ENCODE measurements at places on chromosomes 4 and X. TPM values are rescaled to one million over a fixed set of nuclear protein-coding genes. Genes with fewer than 3 reads are reported as not detected.

DNA sequence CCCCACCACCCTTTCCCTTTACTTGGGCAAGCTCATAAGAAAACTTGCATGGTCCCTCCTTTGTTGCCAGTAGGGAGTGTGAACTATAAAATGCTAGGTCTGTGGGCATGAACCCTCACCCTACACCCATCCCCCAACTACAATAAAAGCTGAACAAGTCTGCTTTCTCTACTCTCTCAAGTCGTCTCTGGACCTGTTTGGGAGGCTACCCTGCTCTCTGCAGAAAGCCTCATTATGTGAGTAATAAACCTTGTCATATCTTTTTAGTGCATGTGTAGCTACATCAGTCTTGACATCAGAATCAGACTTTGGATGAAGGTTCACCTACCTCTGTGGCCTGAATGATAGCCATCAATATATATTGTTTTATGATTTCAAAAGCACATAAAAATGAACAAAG is 155.4 kb upstream of the FAM241A start:
- H3K27me3 ChIP-seq, result peaks cover 2% of the 10 kb centered on the region
- H3K4me1 ChIP-seq, result peaks cover 16% of the 10 kb centered on the region

GRCh38 chr4:2226261-2226660 is 15.7 kb downstream of the HAUS3 start:
- H3K4me1 ChIP-seq, result no peaks in the 10 kb centered on the region
- H3K36me3 ChIP-seq, result no peaks in the 10 kb centered on the region
- no peak overlapping the region for H3K4me3 ChIP-seq
- DNase-seq, result no peak
- H3K27ac ChIP-seq, result no peak overlapping the region
- H3K27me3 ChIP-seq, result no peaks in the 10 kb centered on the region

GRCh38 chr4:83989835-83990234 is 453.9 kb downstream of the GPAT3 start:
- DNase-seq, result no peak
- H3K27me3 ChIP-seq, result peaks cover 4% of the 10 kb centered on the region
- H3K36me3 ChIP-seq, result no peaks in the 10 kb centered on the region
- H3K4me3 ChIP-seq, result no peak overlapping the region

DNA sequence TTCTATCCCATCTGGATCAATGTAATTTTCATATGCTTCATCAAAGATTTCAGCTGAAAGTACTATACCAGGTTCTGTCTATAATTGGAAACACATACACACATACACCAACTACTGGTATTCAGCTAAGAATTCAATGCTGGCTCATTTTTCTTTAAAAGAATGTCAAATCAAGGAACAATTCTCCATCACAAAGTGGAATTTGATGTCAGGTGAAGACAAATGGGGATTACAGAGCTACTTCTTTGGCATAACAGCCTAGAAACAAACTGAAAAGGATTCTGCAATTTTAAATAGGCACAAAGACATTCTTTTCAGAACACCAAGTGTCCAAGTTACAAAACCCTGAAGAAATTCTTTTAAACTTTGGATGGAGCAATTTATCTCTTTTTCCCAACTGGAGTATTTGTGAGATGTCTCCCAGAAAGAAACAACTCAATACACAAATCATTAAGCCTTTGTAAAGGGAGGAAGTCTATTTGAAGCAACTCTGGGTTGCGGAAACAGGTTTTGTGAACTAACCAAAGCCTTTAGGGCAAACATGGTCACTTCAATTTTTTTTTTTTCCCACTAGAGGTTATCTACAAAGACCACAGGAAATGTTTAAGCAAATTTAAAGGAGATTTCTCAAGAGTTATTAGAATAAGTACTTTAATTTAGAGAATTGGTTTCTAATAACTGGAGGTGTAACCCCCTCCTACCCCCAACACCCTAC is 1.9 kb upstream of the FAM9C start:
- H3K36me3 ChIP-seq, result 0 out of 2 replicates have a peak, but pooled peaks cover 5% of the 10 kb centered on the region
- no peak for DNase-seq
- H3K27ac ChIP-seq, result no peak overlapping the region
- H3K4me3 ChIP-seq, result no peak overlapping the region
- H3K27me3 ChIP-seq, result no peaks in the 10 kb centered on the region

DNA sequence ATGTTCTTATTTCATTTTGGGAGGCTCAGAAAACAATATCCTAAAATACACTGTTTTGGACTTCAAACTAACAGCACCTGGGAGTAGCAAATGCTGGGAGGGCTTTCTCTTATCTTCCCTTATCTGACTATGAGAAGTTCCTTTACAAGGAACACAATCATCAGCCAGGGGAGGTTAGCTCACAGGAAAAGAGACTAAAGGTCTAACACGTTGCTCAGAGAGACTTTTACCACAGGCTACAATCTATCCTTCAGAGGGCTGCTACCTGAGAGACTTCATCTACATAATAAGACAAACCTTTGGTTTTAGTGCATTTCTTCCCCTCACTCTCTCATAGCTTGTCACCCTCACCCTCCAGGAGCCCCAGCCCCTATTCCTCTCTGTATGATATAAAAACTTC is 35.8 kb downstream of the MEPE start:
- H3K4me3 ChIP-seq, result no peak overlapping the region
- no peaks in the 10 kb centered on the region for H3K27me3 ChIP-seq
- no peak for DNase-seq
- H3K27ac ChIP-seq, result no peak overlapping the region
- peaks cover 16% of the 10 kb centered on the region for H3K4me1 ChIP-seq
- no peaks in the 10 kb centered on the region for H3K36me3 ChIP-seq

- no peaks in the 10 kb centered on the region for H3K4me1 ChIP-seq
- no peak for DNase-seq
- H3K27me3 ChIP-seq, result no peaks in the 10 kb centered on the region
- no peak overlapping the region for H3K4me3 ChIP-seq
Observed at GRCh38 chr4:53752124-53752523, 160.8 kb upstream of the LNX1 start.

DNA sequence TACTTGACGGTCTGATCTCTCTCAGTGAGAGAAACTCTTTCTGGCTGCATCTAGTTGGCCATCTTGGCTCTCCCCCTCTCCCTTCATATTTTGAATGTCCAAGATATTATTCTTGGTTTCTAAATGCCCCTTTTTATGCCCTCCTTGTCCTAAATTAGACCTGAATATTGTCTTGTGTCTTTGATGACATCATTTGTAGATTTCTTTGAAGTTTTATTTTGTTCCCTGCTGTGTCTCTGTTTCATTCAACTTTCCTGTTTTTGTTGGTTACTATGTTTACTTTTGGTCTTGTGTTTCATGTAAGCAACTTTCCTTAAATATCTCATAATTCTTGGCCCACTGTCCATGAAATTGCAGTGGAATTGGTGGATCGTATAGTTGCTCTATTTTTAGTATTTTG is 46.1 kb upstream of the PASD1 start:
- H3K4me1 ChIP-seq, result no peaks in the 10 kb centered on the region
- no peak overlapping the region for H3K27ac ChIP-seq
- no peak overlapping the region for H3K4me3 ChIP-seq

- no peaks in the 10 kb centered on the region for H3K4me1 ChIP-seq
- no peaks in the 10 kb centered on the region for H3K36me3 ChIP-seq
- DNase-seq, result no peak
- no peak overlapping the region for H3K4me3 ChIP-seq
- H3K27ac ChIP-seq, result no peak overlapping the region
- no peaks in the 10 kb centered on the region for H3K27me3 ChIP-seq
Observed at GRCh38 chr4:91089178-91089577, 962.0 kb downstream of the CCSER1 start.

GRCh38 chrX:8960957-8961468 is 72.9 kb downstream of the FAM9B start:
- H3K4me3 ChIP-seq, result no peak overlapping the region
- H3K36me3 ChIP-seq, result no peaks in the 10 kb centered on the region
- H3K4me1 ChIP-seq, result no peaks in the 10 kb centered on the region

DNA sequence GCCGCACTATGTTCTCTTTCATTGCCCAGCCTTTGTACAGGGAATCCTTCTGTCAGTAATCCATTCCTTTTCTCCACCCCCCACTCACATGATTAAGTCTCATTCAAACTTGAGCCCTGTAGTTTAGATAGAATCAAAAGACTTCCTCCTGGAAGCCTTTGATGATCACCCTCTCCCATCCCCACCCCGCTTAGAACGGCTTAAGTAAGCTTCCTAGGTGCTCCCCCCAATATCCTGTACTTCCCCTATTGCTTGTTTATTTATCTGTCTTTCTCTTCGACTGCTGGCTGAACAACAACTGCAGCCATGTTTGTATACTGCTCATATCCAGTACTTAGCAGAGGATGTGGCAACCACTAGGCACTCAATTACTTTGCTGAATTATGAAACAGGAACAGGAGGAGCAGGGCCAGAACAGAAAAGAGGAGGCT is 38.5 kb upstream of the GPC3 start:
- DNase-seq, result no peak
- H3K27me3 ChIP-seq, result no peaks in the 10 kb centered on the region
- H3K4me3 ChIP-seq, result no peak overlapping the region
- no peak overlapping the region for H3K27ac ChIP-seq

GRCh38 chr4:119233750-119234149 is 21.2 kb downstream of the USP53 start:
- no peak for DNase-seq
- H3K4me1 ChIP-seq, result peaks cover 75% of the 10 kb centered on the region
- H3K36me3 ChIP-seq, result peaks cover 72% of the 10 kb centered on the region
- H3K27me3 ChIP-seq, result peaks cover 7% of the 10 kb centered on the region
- peak overlapping the region; percentile 53 for H3K4me3 ChIP-seq

GRCh38 chr4:3823496-3824341 is 57.5 kb downstream of the ADRA2C start:
- peaks cover 61% of the 10 kb centered on the region for H3K27me3 ChIP-seq
- no peak overlapping the region for H3K4me3 ChIP-seq
- H3K27ac ChIP-seq, result no peak overlapping the region
- H3K4me1 ChIP-seq, result no peaks in the 10 kb centered on the region

DNA sequence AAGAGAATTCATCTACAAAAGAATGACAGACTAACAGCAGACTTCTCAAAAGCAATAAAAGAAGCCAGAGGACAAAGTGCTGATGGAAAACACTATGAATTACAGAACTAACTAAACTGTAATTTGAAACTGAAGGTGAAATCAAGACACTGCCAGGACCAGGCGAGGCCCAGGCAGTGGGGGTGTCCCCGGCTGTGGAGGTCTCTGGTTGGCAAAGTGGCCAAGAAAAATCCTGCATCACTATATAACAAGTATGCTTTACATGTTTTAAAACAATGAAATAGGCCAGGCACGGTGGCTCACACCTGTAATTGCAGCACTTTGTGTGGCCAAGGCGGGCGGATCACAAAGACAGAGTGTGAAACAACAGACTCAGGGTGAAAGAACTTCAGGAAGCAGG is 32.9 kb downstream of the CHM start:
- no peak overlapping the region for H3K27ac ChIP-seq
- peaks cover 5% of the 10 kb centered on the region for H3K4me1 ChIP-seq
- H3K27me3 ChIP-seq, result no peaks in the 10 kb centered on the region
- H3K4me3 ChIP-seq, result no peak overlapping the region
- H3K36me3 ChIP-seq, result peaks cover 9% of the 10 kb centered on the region

DNA sequence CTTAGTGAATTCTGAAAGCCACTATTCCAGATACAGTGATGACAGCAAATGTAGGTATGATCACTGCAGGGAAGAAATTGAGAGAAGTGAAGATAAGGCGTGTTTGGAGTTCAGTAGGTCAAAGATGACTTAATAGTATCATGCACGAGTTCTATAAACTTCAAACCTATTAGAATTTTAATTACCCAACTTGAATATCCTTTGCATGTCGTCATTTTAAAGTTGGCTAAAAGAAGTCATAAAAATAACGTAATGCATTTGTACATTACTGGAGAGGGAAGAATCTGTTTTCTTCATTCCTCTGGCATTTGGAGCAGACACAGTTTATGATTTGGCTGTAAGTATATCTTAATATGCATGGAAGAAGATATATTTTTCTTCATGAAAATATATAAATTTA is 68.6 kb upstream of the MXRA5 start:
- peak; percentile 0 for DNase-seq
- peaks cover 4% of the 10 kb centered on the region for H3K36me3 ChIP-seq
- H3K27ac ChIP-seq, result no peak overlapping the region
- no peak overlapping the region for H3K4me3 ChIP-seq
- peaks cover 17% of the 10 kb centered on the region for H3K4me1 ChIP-seq
- H3K27me3 ChIP-seq, result 0 out of 2 replicates have a peak, but pooled peaks cover 2% of the 10 kb centered on the region

- DNase-seq, result peak; percentile 4
- no peak overlapping the region for H3K4me3 ChIP-seq
- H3K4me1 ChIP-seq, result peaks cover 12% of the 10 kb centered on the region
- peaks cover 5% of the 10 kb centered on the region for H3K36me3 ChIP-seq
Observed at GRCh38 chrX:21885568-21885967, 29.8 kb downstream of the YY2 start.

DNA sequence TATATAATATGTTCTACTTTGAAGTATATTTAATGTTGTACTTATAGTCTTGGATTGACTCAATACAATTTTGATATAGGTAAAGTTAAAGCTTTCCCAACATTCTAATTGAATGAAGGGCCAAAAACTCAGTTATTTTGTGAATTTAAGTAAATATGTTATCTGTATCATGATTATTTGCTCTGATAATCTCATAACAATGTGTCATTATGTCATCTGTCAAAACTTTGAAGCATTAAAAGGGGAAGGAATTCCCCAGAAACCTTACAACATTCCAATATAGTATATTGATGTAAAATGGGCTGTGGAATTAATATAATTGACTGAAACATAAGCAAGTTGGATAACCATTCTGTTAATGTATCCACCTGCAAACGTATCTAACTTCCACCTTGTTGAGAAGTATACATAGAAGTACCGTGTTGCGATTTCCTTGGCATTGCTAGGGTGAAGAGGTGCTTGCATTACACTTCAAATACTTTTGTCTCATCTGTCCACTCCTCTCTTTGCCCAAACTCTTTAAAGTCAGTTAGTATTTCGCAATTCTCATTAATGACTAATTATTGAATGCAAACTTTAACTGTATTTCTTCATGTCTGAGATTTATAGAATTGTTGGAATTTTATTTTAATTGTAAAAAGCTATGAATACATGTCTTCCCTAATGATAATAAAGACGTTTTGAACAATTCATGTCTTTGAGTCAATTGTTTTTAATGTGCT is 1982.1 kb upstream of the ADGRL3 start:
- DNase-seq, result no peak
- H3K4me1 ChIP-seq, result no peaks in the 10 kb centered on the region
- H3K4me3 ChIP-seq, result no peak overlapping the region
- H3K27ac ChIP-seq, result no peak overlapping the region
- no peaks in the 10 kb centered on the region for H3K36me3 ChIP-seq
- H3K27me3 ChIP-seq, result no peaks in the 10 kb centered on the region

- H3K27ac ChIP-seq, result no peak overlapping the region
- no peaks in the 10 kb centered on the region for H3K36me3 ChIP-seq
- no peak for DNase-seq
- H3K4me1 ChIP-seq, result peaks cover 9% of the 10 kb centered on the region
- no peak overlapping the region for H3K4me3 ChIP-seq
Observed at GRCh38 chr4:38958453-38959190, 73.6 kb downstream of the TMEM156 start.

- no peak for DNase-seq
- peaks cover 19% of the 10 kb centered on the region for H3K4me1 ChIP-seq
- H3K27me3 ChIP-seq, result no peaks in the 10 kb centered on the region
- H3K27ac ChIP-seq, result no peak overlapping the region
- no peak overlapping the region for H3K4me3 ChIP-seq
Observed at GRCh38 chrX:100685997-100686305, 42.0 kb downstream of the SRPX2 start.

GRCh38 chrX:76517544-76517943 is 90.0 kb downstream of the MAGEE1 start:
- no peaks in the 10 kb centered on the region for H3K27me3 ChIP-seq
- no peaks in the 10 kb centered on the region for H3K36me3 ChIP-seq
- no peak overlapping the region for H3K4me3 ChIP-seq
- H3K4me1 ChIP-seq, result no peaks in the 10 kb centered on the region

The SPCS3 gene
- total RNA-seq, result 219 TPM

The MTMR8 gene
- not detected for total RNA-seq

The FAAH2 gene
- total RNA-seq, result not detected

The NDP gene
- 0.50 TPM for total RNA-seq

The NPY5R gene
- not detected for total RNA-seq

The PAGE4 gene
- total RNA-seq, result not detected

The SPANXA1 gene
- total RNA-seq, result 0.67 TPM

The GAGE2A gene
- total RNA-seq, result not detected

All from HFFc6 (cell line).